ENCODE measurements at places on chromosomes 1 and 21. TPM values are rescaled to one million over a fixed set of nuclear protein-coding genes. Genes with fewer than 3 reads are reported as not detected.
A peak's percentile ranks its signal among the peaks of the same experiment; 100 is the strongest.

GRCh38 chr1:159669338-159669737, 45.1 kb downstream of the CRP start:
- no peaks in the 10 kb centered on the region for H3K36me3 ChIP-seq
- H3K4me3 ChIP-seq: no peak overlapping the region
- peaks cover 15% of the 10 kb centered on the region for H3K27me3 ChIP-seq
- no peak for DNase-seq

Gene OSBPL9
- total RNA-seq: 40.7 TPM

DNA sequence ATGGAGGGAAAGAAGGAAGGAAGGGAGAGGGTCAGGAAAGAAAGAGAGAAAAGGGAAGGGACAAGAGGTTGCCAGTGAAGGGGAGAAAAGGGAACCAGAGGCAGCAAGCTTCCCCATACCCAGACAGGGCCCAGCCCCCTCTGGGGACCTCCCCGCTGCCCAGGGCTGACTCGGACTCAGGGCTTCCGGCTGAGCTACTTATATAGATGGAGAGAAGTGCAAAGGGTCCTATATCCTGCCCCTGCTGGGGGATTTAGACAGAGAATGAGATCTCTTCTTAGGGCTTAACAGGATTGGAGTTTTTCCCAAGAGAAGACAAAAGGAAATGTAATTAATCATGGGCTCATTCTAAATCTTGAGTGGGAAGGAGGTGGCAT, at the start of gene ETV3L:
Gene ETV3L, minus strand, starts transcription at position 176 of the 377 bp plus-strand sequence. CDS start 285 bp downstream, outside the sequence.
- H3K27me3 ChIP-seq: no peaks in the 10 kb centered on the region
- no peak for DNase-seq
- no peak within 1 kb of the TSS for H3K4me3 ChIP-seq
- H3K36me3 ChIP-seq: no peaks in the 10 kb centered on the region
- H3K4me1 ChIP-seq: peaks cover 2% of the 10 kb centered on the region

Gene ABCB10
- 19.1 TPM for total RNA-seq

Gene C1orf94
- total RNA-seq: not detected

DNA sequence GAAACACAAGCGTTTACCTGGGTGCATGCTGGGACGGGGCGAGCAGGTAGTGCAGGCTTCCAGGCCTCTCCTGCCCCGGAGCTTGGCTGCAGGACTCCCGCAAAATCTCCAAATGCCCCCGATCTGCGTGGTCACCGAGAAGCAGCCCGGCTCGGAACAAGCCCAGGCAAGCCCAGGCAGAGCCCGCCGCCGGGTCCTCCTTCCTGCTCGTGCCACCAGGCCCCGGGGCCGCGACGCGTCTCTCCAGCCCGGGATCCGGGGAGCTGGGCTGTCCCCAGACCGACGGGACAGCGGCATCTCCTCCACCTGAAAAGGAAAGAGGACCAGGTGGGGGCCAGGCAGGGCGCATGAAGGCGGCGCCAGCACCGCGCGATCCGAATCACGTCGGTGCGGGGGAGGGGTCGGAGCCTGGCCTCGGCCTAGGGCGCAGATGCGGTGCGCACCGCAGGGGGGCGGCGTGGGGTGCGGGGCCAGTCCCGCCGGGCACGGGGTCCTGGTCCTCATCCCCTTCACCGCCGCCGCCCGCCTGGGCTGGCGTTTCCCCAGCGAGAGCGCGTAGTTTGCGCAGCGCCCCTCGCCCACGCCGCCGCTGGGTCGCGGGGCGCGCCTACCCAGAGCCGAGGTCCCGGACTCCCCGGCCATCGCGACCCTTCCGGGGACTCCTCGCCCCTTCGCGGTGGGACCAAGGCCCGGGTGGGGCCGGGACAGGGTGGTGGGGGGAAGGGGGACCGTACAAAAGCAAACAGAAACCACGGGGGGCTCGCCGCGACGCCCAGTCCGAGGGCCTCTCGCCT, 52.4 kb upstream of the H6PD start:
- peaks cover 6% of the 10 kb centered on the region for H3K4me1 ChIP-seq
- DNase-seq: peak; percentile 67
- H3K27ac ChIP-seq: peak overlapping the region; percentile 64
- peak overlapping the region; percentile 80 for H3K4me3 ChIP-seq
- H3K36me3 ChIP-seq: peaks cover 8% of the 10 kb centered on the region
- H3K27me3 ChIP-seq: peaks cover 25% of the 10 kb centered on the region

- H3K4me1 ChIP-seq: no peaks in the 10 kb centered on the region
- no peak for DNase-seq
- no peaks in the 10 kb centered on the region for H3K27me3 ChIP-seq
- no peaks in the 10 kb centered on the region for H3K36me3 ChIP-seq
- no peak overlapping the region for H3K27ac ChIP-seq
These were observed 403.6 kb downstream of the RRAGC start for GRCh38 chr1:38455829-38456530.

- no peak overlapping the region for H3K27ac ChIP-seq
- DNase-seq: no peak
- H3K4me3 ChIP-seq: no peak overlapping the region
- H3K4me1 ChIP-seq: peaks cover 29% of the 10 kb centered on the region
These were observed 15.6 kb upstream of the BOLA1 start for GRCh38 chr1:149883598-149884247.

GRCh38 chr1:234862944-234863515, 253.1 kb upstream of the IRF2BP2 start:
- no peaks in the 10 kb centered on the region for H3K36me3 ChIP-seq
- no peaks in the 10 kb centered on the region for H3K27me3 ChIP-seq
- DNase-seq: peak; percentile 30
- no peak overlapping the region for H3K27ac ChIP-seq
- no peak overlapping the region for H3K4me3 ChIP-seq
- peaks cover 11% of the 10 kb centered on the region for H3K4me1 ChIP-seq
